Lung (tissue), 17 donors: ENCODE measurements at places on chromosomes 7 and 10.
A peak's percentile ranks its signal among the peaks of the same experiment; 100 is the strongest.

- DNase-seq, result no peak
Measured at GRCh38 chr10:59627366-59628018, 82.2 kb downstream of the SLC16A9 start.

GRCh38 chr10:129140921-129141885 lies 325.8 kb upstream of the MGMT start:
- DNase-seq, result peak; percentile 24

DNA sequence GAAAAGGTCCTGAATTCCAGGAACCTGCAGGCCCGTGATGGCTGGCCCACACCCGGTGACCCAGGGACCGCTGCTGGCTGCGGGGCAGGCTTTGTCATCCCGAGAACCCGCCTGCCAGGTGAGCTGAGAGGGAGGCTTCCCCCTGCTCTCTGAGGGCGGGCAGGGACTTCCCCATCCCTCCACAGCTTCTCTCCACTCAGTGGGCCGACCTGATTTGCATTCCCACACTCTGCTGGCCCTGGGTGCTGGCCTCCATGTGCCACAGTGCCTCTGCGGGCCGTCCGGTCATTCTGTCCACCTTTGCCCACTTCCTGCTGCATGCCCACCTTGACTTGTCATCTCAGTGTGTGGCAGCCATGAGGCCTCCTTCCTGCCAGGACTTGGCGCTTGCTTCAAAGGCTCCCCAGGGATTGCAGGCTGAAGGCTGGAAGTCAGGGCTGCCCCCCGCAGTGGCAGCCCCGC lies 35.3 kb downstream of the PALD1 start:
- DNase-seq, result no peak

DNA sequence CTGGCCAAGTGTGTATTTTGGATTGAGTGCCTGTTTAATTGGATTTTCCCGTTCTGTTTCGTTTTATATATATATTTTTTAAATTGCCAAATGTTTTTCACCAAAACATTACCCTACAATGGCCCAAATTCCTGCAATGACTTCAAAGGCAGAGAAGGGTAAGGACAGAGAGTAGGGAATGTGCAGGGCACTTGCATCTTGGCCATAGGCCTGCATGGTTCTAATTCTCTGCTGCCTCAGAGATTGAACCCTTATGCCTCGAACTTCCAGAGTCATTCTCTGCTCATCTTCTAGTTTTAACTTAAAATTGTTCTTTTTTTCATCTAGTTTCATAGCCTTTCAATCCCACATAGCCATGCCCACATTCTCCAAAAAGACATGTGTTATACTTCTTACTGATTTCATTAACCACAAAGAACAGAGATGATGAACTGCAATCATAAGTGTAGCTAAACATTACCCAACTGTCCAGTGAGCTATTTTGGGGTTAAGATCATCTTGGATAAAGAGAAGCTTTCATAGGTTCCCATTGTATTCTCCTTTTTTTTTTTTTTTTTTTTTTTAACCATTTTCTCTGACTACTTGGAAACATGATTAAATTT lies 177.6 kb downstream of the PLXDC2 start:
- DNase-seq, result peak; percentile 96

DNA sequence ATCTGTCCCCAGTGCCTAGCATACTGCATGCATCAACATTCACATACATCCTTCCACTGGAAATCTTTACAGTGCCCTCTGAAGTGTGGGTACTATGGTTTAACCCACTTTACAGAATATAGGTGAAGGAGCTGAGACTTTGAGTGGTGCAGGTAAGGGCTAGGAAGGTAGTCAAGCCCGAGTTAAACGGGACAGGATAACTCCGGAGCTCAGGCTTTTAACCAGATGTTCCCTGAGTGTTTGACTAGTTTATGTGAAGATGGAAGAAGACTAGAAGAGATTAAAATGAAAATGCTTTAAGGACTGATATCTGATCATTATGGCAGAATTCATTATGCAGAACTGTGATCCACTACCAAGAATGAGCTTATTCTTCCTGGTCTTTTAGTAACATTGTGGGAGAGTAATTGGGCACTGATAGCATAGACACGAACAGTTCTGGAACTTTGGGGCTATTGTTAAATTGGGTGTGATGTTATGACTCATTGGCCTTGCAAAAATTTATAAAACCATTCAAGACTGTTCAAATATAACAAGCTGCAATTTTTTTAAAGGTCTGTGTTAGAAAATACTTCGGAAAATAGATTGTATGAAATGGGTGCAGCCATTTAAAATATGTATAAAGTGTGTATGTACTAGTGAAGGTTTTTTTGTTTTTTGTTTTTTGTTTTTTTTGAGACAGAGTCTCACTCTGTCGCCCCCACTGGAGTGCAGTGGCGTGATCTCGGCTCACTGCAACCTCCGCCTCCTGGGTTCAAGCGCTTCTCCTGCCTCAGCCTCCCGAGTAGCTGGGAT lies 4.4 kb downstream of the CUL1 start:
- no peak for DNase-seq

GRCh38 chr10:77638321-77639101 lies 903 bp upstream of the KCNMA1 start:
- DNase-seq, result peak; percentile 36

DNA sequence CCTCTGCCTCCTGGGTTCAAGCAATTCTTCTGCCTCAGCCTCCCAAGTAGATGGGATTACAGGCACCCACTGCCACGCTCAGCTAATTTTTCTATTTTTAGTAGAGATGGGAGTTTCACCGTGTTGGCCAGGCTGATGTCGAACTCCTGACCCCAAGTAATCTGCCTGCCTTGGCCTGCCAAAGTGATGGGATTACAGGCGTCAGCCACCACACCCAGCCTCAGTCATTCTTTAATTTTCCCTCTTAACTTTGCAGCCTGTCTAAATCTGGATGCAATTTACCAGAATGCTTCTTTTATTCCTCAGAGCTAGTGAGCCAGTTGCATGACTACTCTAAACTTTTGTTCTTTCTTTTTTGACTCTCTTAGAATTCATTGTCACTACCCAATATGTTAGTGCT lies 90.5 kb upstream of the CSTF2T start:
- no peak for DNase-seq

DNA sequence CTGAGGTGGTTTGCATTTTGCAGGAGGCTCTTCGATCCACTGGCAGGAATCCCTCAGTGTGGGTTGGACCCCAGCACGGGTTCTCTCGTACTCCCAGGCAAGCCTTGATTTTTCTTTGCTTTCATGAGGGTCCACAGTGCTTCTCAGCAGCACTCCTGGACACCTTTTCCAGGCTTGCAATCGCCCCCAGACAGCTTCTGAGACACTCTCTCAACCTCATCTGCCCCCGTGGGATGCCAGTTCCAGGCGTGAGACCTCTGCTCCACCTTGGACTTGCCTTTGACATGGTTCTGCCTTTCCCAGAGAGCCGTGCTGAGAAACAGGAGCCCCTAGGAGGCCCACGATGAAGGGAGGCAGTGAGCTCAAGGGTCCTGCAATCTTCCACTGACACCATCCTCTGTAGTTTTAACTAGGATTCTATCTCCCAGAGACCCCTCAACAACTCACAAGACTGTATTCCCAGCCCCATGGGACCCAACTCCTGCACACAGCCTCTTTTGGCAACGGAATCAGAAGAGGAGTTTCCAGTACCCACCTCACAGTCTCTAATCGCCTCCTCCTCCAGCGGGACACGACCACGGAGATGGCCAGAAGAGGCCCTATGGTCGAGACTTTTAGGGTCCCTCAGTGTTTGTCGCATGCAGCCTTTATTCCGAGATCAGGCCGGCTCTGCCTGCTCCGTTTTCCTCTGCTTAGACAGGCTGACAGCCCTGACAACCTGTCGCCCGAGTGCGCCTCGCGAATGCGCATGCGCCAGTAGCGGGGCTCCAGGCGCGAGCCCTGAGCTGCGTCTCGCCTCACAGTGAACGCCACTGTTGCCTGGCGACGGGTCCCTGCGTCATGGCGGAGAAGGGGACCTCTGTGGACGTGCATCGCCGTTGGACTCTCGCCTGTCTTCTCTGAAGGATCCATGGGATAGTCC lies 26.0 kb upstream of the ZNF273 start:
- peak; percentile 61 for DNase-seq

DNA sequence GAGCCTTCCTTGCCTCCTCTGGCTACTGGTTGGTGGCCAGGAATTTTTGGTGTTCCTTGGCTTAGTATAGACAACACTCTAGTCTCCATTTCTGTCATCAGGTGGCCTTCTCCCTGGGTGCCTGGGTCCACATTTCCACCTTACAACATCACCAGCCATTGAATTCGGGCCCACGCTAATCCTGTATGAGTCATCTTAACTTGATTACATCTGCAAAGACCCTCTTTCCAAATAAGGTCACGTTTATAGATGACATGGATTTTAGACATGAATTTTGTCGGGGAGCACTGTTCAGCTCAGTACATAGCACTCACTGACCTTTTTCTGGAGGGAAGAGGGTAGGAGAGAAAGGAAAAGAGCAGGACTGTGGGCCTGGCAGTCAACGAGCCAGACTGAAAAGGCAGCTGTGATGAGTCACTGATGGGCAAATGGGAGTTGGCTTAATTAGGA lies 39.4 kb downstream of the MMRN2 start:
- DNase-seq, result no peak

- DNase-seq, result peak; percentile 57
Measured at GRCh38 chr10:75400163-75400770, 1.3 kb downstream of the ZNF503 start.

GRCh38 chr7:28512668-28513440 lies 100.5 kb downstream of the CREB5 start:
- no peak for DNase-seq

GRCh38 chr10:73590881-73591799 lies at the start of gene USP54:
TSS of gene USP54 (minus strand) at chr10:73591342. CDS start at chr10:73575658, 15,684 bp downstream.
- DNase-seq, result peak; percentile 50

DNA sequence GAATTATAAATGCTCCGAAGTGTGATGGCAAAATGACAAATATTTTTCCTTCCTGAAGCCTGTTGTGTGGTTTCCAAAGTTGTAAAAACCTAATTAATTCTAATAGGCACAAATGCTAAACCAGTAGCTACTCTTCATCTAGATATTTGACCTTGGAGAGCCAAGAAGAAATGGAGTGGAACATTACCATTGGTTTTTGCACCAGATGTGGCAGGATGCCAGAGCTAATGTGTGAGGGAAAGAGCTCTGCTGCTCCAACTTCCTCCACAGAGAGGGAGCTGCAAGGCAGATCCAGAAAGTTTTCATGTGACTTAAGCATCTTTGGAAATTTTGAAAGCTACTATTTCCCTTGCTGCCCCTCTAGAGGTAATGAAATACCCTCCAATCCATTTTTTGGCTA lies 65.1 kb upstream of the HPS1 start:
- peak; percentile 89 for DNase-seq

DNA sequence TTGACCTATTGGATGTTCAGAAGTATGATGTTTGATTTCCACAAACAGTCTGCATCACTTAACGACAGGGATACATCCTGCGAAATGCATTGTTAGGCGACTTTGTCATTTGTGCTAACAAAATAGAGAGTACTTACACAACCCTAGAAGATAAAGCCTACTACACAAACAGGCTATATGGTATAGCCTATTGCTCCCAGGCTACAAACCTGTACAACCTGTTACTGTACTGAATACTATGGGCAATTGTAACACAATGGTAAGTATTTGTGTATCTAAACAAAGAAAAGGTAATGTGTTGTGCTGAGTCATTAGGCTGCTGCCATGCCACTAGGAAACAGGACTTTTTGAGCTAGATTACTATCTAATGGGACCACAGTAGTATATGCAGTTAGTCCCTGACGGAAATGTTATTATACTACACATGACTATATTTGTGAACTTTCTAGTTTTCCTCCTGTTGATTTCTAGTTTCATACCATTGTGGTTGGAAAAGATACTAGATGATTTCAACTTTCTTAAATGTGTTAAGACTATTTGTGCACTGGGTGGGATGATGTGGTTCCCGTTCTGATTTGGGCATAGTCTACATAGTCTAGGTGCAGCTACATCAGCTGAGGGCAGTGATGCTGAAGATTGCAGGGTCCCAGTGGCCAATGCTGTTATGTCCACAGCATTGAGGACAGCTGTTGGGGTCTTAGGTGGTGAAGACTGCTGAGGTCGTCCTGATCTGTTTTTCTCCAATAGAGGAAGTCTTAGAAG lies 161.7 kb downstream of the HTR7 start:
- DNase-seq, result no peak

GRCh38 chr10:64636461-64636860 lies 1115.3 kb downstream of the REEP3 start:
- no peak for DNase-seq

- DNase-seq, result peak; percentile 37
Measured at GRCh38 chr10:86673827-86674581, 5.7 kb downstream of the LDB3 start.

DNA sequence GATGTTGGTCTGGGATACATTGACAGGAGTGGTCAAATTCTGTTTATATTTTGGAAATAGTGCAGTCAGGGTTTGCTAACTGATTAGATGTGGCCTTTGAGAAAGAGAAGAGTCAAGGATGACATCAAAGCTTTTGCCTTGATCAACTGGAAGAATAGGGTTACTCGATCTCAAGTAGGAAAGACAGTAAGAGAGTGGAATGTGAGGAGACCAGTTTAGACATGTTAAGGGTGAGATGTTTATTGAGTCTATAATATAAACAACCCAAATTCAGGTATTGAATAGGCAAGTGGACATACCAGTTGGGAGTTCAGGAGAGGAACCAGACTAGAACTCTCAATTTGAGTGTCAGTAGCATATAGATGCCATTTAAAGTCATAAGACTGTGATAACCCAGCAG lies 1.9 kb upstream of the ANKRD7 start:
- no peak for DNase-seq

GRCh38 chr10:23676296-23676695 lies 237.4 kb downstream of the OTUD1 start:
- DNase-seq, result no peak

DNA sequence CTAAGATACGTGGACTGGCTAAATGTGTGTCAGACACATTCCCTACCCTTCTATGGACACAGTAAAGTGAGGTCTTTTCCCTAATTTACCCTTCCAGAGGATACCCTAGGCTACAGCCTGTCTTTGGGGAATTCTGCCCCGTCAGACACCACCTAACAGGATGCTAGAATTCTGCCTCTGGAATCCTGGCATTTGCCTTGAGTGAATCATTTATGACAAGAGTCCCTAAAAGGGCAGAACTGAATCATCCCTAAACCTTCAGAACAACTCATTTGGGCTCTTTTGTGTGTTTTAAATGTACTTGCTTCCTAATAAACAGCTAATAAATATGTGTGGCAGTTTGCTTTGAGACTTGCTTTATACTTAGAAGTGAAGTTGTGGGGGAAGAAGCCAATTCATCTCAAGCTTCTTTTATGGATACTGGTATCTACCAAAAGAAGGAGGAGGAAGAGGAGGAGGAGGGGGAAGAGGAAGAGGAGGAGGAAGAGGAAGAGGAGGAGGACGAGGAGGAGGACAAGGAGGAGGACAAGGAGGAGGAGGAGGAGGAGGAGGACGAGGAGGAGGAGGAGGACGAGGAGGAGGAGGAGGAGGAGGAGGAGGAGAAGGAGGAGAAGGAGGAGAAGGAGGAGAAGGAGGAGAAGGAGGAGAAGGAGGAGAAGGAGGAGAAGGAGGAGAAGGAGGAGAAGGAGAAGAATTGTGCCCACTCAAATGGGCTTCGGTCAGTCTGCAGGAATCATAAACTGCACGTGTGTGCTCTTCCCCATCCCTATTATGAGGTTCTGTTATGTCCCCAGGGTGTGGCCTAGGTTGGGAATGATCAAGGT lies 27.1 kb downstream of the PARP12 start:
- DNase-seq, result no peak

GRCh38 chr7:140039066-140039465 lies 23.7 kb downstream of the PARP12 start:
- no peak for DNase-seq
